Type B pancreatic cell (in vitro differentiated cells): ENCODE measurements at places on chromosomes 6 and 20. TPM values are rescaled to one million over a fixed set of nuclear protein-coding genes. Genes with fewer than 3 reads are reported as not detected.

Gene CST9L
- total RNA-seq, result not detected in 2 replicates

Gene RIPPLY2
- 1.6 and 1.8 TPM in 2 replicates for total RNA-seq

Gene APCDD1L
- total RNA-seq, result 0.26 and 0.53 TPM in 2 replicates

Gene RTF2
- total RNA-seq, result 63.5 and 71.2 TPM in 2 replicates

Gene CCN6
- not detected in 2 replicates for total RNA-seq

DNA sequence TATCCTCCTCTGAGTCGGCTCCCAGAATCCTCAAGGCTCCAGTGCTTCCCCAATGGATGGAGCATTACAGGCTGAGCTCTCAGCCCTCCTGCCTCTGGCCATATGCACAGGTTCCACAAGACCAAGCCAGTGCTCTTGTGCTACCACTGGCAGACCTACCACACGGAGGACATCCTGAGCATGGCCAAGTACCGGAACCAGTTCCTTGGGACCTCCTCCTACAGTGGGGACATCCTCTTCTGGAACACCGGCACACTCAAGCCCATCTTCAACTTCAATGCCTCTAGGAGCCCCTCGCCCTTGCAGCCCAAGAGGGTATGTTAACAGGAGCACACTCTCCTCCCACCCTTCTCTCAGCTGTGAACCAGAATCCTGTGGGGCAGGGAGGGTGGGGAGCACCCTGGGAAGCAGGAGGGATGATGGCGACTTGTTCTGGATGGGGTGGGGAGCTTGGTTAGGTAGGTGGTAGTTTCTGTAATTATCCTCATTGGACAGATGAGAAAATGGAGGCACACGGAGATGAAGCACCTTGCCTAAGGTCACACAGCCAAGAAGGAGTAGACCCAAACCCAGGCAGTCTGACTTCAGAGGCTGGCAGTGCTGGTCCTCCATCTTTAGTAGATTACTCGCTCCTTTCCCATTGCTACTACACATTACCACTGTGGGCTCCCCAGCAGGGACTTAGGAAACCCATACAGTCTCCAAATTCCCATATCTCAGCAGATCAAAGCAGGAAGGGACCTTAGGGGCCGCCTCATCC is 58.6 kb downstream of the EFCAB8 start:
- peak; percentile 51 for DNase-seq

GRCh38 chr6:105207524-105208269 is 27.9 kb upstream of the POPDC3 start:
- no peak for DNase-seq

DNA sequence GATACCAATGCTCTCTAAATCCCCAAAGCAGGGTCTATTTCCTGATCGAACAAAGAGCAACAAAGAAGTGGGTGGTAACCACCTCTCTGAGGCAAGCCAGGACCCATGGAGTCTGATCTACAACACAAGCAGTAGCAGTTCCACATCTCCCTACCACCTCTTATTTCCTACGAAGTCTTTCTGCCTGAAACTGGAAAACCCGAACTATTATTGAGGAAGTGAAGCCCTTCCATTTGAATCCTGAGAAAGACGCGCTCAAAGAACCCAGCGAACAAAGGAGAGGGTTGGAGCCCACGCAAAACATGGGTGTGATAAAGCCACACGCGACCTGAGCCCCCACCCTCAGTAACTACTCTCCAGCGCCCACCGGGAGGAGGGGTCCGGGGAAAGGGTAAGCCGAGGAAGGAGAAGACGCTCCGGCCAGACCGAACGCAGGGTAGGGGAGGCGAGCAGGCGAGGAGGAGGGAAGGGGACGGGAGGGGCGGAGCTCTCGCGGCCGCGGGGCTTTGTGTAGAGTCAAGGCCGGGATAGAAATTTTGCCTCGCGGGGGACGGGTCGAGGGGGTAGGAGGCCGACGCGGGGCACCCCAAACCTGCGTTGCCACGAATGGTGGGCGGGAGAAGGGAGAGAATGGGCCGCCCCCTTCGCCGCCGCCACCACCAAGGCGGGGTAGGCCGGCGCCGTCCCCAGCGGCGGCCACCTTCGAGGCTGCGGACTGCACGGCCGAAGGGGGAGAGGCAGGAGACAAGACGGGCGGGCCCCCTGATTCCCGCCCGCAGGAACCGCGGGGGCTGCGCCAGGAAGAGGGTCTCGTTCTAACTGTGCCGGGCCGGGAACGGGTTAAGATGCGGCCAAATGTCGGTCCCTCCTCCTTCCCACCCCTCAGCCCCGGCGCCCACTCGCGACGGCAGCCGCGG is 802 bp downstream of the HDAC2 start:
- DNase-seq, result peak; percentile 84

GRCh38 chr6:16810411-16810810 is 49.2 kb upstream of the ATXN1 start:
- DNase-seq, result no peak

- no peak for DNase-seq
Observed at GRCh38 chr6:6466967-6467761, 121.4 kb upstream of the LY86 start.

DNA sequence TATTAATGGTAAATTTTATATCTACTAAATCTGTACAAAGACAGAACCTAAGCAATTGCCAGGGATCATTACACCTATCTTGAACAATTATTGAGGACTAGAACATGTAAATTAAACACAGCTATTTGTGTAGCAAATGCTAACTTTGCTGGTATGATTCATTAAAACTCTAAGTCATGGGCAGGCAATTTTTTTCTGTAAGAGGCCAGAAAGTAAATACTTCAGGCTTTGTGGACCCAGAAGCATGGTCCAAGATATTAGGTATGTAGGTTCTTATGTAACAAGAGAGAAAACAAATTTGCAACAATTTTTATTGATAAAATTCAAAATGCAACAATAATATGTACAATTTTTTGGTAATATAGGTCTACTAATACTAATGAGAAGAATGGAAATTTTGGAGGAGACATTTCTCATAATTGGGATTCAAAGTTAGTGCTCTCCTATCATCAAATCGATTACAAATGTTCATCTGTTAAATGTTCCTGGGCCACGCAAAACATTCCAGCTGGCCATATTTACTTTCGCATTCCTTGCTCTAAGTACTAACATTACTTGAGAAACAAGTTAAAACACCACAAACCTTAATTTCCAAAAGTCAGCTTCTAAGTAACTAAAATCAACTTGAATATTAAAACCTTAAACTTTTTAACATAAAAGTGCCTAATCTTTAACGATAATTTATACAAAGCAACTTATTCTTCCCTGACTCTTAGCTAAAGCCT is 4.3 kb downstream of the TMEM30A start:
- DNase-seq, result no peak

- DNase-seq, result no peak
Observed at GRCh38 chr6:20584100-20584731, 50.0 kb downstream of the CDKAL1 start.

- DNase-seq, result no peak
Observed at GRCh38 chr6:25995507-25995906, 32.9 kb downstream of the TRIM38 start.

- DNase-seq, result no peak
Observed at GRCh38 chr6:16432075-16433032, 194.0 kb downstream of the GMPR start.

DNA sequence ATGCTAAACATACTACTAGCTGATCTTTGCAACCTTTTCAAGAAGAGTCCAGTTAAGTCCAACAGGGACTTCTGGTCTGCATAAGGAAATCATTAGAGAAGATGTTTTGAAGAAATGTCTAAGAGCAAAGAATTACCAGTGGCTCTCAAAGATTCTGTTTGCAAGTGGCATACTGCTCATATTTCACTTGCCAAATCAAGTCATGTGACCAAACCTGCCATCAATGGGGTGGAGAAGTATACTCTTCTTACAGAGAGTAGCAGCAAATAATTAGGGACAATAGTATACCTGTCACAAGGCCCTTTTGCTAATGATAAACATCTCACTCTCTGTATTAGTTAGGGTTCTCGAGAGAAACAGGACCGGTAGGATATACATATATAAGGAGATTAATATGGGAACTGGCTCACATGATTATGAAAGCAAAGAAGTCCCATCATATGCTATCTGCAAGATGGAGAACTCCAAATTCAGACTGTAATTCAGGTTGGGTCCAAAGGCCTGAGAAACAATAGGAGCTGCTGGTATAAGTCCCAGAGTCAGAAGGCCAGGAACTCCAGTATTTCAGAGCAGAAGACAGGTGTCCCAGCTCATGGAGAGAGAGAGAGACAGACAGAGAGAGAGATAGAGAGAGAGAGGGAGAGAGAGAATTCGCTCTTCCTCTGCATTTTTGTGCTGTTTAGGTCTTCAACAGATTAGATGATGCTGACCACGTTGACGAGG is 111.5 kb downstream of the LCA5 start:
- no peak for DNase-seq

DNA sequence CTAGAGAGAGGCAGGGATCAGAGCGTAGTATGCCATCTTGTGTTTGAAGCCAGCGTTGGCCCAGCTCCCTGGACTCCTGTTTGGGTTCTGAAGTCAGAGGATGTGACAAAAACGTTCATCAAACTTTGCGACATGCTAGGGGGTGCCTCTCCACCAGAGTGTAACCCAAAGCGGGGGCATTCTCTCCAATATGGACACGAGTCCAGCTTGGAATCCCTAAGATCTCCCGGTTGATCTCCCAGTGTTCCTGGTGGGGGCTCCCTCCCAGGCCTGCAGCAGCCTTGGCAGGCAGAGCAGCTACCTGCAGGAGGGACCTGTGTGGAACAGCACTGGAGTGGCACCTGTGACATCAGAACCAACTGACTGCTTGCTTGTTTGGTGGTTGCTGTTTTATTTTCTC is 218.8 kb upstream of the ECI2 start:
- no peak for DNase-seq

- DNase-seq, result no peak
Observed at GRCh38 chr6:168165373-168165772, 86.4 kb upstream of the FRMD1 start.
